Activated CD4-positive, alpha-beta T cell treated with anti-CD3 and anti-CD28 coated beads for 36 hours (primary cell): ENCODE measurements at places on chromosomes 16 and 17. TPM values are rescaled to one million over a fixed set of nuclear protein-coding genes. Genes with fewer than 3 reads are reported as not detected.

The LLGL2 gene
- total RNA-seq: 9.6 TPM

The CD300H gene
- total RNA-seq: not detected

The RHBDL1 gene
- total RNA-seq: 0.59 TPM

The TIGD7 gene
- 2.9 TPM for total RNA-seq

The SMARCE1 gene
- 99.7 TPM for total RNA-seq

The TXNL4B gene
- total RNA-seq: 24.6 TPM

The TMUB2 gene
- total RNA-seq: 19.8 TPM

The CYGB gene
- total RNA-seq: not detected

The SEPTIN1 gene
- total RNA-seq: 155 TPM

The CFAP97D1 gene
- total RNA-seq: not detected

The GLIS2 gene
- 0.27 TPM for total RNA-seq

The SPIRE2 gene
- total RNA-seq: 1.1 TPM

The NOD2 gene
- 9.3 TPM for total RNA-seq

The TSNAXIP1 gene
- 0.62 TPM for total RNA-seq

The NOMO2 gene
- total RNA-seq: 83.4 TPM

The ZNF286A gene
- 30.1 TPM for total RNA-seq

The VMO1 gene
- total RNA-seq: 0.30 TPM

The SDR42E1 gene
- 8.2 TPM for total RNA-seq

The SPN gene
- total RNA-seq: 127 TPM

The MED31 gene
- total RNA-seq: 24.5 TPM

The KCNG4 gene
- total RNA-seq: not detected

The SOX9 gene
- not detected for total RNA-seq

The ADAP2 gene
- 1.2 TPM for total RNA-seq

The ERBB2 gene
- total RNA-seq: 6.0 TPM

The TLCD3A gene
- total RNA-seq: 25.9 TPM
